ENCODE measurements at places on chromosomes 11 and 22.

- no peak for DNase-seq
Measured at GRCh38 chr22:36155702-36156101, 4.9 kb downstream of the APOL3 start.

DNA sequence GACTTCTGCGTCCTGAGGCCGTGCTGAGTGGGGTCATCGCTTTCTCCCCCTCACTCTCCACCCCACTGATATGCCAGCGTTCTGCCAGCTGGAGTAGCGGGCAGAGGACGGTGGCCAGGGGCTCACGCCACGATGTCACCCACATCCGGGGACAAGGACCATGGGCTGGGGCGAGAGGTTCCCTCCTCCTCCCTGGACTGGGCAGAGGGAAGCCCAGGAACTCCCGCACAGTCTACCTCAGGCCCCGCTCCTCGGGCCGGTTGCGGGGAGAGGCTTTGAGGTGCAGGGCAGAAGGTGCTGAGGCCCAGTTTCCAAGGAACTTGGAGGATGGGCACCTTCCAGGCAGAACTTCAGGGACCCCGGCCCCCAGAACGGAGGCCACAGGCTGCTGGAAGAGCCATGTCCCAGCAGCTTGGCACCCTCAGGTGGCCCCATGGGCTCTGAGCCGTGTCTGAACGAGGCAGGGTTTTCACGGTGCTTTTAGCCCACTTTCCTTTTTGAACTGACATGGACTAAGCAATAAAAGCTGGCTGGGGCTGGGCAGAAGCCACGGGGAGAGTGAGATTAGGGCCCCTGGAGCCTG, 25.4 kb downstream of the ADAMTS15 start:
- DNase-seq: no peak

DNA sequence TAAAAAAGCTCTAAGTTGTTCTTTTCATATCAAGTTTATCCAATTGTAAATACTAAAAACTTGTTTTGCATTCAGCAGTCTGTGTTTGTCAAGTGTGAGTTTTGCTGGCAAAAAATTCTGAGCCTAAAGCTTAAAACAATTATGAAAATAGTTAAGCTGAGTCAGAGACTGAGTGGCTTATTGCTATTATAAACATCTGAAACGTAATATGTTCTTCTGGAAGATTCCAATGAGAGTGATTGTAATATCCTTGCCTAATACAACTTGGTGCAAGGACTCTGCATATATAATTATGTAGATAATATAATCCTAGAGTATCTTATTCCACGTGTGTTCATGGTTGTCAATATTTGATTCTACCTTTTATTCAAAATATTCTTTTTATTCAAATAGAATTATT, 14.1 kb upstream of the NUP50 start:
- no peak for DNase-seq

GRCh38 chr11:128745311-128746136, 51.7 kb downstream of the FLI1 start:
- no peak for DNase-seq

GRCh38 chr11:102580185-102580951, 44.8 kb downstream of the MMP20 start:
- DNase-seq: no peak

DNA sequence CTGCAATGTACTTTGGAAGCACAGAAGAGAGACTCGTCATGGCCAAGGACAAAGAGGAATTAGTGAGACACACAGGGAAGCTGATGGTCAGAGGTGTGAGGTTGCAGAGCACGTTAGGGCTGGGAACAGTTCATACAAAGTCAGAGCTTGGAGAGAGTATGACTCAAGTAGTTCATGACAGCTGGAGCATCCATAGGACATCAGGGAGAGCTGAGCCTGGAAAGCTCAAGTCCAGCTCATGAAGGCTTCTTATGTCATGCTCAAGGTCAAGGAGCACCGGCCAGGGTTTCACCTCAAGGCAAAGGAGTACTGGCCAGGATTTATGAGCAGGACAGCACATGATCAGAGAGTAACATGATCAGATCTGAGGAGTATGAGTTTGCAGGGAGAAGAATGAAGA, 64.6 kb upstream of the CHST1 start:
- DNase-seq: no peak

DNA sequence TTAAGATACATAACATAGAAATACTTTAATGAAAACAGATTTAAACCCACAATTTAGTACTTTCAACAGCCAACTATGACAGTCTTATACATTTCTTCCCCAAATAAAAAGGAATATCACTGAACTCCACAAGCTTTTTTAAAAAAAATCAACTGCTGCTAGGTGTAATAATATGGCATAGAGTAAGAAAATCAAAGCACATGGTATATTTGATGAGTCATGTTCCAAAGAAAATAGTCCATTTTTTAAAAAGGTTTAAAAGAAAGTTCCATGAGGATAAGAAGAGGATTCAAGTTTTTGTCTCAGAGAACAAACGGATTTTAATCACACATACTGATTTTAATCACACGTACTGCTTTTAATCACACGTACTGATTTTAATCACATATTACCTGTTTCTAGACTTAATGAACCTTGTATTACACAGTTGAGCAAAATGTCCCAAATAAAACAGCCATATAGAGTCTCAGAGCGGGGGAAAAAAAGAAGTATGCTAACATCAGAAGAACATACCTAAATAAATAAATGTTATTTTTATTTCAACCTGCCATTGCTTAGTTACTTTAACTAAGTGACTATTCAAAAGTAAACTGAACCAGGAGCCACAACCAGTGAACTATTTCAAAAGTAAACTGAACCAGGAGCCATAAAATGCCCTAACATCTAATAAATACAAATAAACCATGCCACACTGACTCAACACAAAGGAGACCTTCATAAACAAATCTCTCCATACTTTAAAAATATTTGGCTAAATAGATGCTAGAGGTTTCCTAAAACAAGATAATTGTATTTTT, 198.4 kb downstream of the SBF2 start:
- DNase-seq: no peak

DNA sequence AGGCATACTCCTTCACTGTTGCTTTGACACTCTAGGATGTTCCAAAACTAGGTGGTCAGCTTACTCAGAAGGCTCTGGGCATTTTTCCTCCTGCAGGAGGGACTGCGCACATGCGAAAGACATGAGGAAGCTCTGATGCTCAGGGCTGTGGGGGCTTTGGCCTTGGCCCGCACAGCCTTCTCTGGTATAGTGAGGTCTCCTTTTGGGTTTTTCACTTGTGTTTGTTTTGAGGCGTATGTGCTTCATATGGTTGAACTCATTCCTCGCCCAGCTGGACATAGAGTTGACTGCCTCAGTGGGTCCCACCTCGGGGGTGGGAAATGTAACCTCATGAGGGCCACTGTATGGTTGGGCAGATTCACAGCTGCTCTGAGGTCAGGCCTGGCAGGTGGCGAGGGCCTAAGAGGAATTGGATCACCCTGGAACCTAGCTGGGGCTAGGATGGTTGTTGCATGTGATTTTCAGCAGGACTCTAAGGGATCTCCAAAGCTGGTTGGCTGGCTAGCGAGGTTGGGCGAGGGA, 63.7 kb downstream of the PTPRJ start:
- DNase-seq: no peak

DNA sequence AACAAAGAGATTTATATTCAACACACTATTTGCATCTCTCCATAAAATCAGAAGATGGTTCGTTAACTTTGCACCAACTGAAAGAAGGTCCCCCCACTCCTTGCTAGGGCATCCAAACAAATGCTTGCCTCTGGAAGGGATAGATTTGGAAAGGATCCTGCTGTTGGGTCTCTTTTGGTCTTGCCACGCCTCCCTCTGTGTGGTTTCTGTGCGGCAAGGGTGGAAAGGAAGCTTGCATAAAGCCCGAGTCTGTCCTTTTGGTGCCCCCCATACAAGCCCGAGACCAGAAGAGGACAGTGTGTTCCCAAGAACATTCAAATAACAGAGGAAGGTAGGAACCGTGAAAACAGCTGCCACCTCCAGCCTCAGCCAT, 15.1 kb downstream of the SCGB1A1 start:
- DNase-seq: no peak

DNA sequence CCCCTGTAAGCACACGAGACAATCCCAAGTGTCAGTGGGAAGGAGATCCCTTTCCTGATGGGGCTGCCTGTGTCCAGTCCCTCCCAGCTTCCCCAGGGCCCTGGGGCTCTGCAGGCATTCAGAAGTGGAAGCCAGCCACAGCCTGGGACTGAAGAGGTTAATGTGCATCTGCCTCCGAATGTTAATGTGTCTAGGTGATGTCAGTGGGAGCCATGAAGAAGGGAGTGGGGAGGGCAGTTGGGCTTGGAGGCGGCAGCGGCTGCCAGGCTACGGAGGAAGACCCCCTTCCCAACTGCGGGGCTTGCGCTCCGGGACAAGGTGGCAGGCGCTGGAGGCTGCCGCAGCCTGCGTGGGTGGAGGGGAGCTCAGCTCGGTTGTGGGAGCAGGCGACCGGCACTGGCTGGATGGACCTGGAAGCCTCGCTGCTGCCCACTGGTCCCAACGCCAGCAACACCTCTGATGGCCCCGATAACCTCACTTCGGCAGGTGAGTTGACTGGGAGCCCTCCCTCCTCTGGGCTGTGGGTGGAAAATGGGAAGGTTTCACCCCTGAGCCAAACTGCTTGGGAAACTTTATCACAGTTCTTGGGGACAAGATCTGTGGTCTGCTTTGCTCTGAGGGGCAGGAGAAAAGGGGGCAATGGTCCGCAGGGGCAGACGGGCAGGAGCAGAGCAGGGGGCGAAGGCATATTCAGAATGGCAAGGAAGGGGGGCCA, at the start of gene MCHR1:
MCHR1 (plus strand) TSS at position 236 of the 715 bp plus-strand sequence; CDS start at position 405, 169 bp downstream.
- no peak for DNase-seq

GRCh38 chr11:28243581-28243980, 135.4 kb downstream of the METTL15 start:
- DNase-seq: no peak

DNA sequence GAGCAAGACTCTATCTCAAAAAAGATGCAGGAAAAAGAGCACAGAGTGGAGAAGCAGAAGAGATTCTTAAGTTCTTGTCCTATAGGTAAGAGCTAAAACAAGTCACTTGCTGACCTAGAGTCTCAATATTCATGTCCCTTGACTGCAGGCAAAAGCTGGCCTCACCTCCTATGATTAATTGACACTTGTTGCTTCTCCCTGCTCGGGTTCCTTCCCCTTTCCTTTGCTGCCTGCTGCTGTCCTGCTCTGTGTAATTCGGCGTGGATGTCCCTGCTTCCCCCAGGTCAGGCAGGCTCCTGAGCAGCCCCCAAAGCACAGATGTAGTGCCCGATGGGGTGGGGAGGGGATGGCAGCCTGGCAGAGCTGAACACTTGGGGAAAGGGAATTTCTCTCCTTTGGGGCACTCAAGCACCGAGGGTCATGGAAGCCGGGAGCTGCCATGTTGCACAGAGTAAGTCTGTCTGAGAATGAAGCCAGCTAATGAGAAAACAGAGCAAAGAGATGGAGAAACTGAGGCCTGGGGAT, 60.8 kb upstream of the NUP50 start:
- DNase-seq: no peak

GRCh38 chr22:17754233-17754925, 19.9 kb downstream of the BID start:
- no peak for DNase-seq

- DNase-seq: no peak
Measured at GRCh38 chr11:105071089-105071732, 26.1 kb upstream of the CARD16 start.

DNA sequence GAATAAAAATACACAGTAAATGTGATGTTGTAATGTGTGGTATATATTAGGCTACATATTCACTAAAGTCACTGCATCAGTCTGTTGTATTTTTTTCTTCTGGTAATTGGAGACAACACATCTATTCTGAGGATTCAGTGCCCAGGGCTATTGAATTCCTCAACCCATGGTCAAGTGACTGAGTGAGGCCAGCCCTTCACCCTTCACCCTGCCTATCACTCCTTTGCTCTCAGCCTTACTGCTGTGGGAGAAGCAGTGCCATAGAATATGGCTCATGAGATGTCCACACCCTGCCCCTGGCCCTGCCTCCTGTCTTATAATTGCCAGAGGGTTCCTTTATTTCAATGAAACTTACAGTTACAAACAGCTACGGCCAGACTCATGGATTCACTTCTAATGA, 295.6 kb downstream of the NTM start:
- DNase-seq: no peak

GRCh38 chr22:27881421-27881820, 37.6 kb downstream of the PITPNB start:
- peak; percentile 55 for DNase-seq

GRCh38 chr11:119342362-119343130, 1.9 kb upstream of the C1QTNF5 start:
- DNase-seq: no peak

DNA sequence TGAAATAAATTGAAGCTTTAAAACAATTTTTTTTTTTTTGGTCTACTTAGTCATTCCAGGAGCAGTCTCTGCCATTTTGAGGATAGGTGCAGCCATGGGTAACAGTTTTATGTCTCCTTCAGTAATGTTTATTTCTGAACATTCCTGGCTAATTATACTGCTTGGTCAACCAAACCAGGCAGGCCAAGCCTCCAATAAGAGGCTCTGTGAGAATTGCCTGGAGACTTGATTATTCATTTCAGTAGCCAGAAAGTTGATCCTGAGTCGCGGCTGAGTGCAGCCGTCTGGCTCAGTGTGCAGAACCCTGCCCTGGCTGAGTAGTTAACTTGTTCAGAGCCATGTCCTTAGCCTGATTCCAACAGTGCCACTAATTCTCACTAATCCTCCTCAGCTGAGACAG, 364.0 kb upstream of the FAT3 start:
- no peak for DNase-seq

DNA sequence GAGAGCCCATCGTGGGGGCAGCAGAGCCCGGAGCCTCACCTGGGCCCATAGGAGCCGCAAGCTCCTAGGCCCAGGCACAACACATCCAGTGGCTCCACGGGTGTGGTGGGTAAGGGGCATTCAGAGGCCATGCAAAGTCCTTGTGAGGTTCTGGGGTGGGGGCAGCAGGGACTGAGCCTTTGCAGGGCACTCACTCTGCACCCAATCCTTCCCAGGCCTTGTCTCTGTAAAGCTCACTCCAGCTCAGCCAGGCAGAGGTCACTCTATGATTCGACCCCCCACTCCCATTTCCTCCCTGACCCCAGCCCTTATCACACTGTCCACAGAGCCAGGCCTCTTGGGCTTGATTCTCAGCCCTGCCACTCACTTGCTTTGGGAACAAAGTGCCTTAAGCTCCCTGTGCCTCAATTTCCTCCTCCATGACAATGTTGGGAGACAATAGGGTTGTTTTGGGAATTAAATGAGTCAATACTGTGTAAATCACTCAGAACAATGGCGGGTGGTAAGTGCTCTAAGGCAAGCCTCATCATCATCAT, 46.6 kb downstream of the LRRC32 start:
- no peak for DNase-seq

GRCh38 chr22:41932353-41932752, 5.7 kb upstream of the TNFRSF13C start:
- DNase-seq: no peak

DNA sequence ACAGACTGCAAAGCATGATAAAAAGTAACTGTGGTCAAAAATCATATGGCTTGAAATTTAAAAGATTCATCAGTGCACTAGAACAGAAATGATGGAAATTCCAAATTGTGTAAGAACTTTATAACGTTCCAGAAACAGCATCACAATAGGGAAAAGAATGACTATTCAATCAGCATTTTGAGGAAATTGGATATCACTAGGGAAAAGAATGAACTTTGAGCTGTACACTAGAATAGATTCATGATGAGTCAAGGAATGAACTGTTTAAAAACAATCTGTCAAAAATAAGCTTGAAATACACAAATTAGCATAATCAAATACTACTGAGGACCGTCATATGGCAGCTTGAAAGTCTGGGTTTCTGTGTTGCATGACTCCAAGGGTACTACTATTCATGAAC, 20.5 kb upstream of the HEPHL1 start:
- DNase-seq: no peak
